ENCODE measurements at places on chromosomes 5 and 9.

DNA sequence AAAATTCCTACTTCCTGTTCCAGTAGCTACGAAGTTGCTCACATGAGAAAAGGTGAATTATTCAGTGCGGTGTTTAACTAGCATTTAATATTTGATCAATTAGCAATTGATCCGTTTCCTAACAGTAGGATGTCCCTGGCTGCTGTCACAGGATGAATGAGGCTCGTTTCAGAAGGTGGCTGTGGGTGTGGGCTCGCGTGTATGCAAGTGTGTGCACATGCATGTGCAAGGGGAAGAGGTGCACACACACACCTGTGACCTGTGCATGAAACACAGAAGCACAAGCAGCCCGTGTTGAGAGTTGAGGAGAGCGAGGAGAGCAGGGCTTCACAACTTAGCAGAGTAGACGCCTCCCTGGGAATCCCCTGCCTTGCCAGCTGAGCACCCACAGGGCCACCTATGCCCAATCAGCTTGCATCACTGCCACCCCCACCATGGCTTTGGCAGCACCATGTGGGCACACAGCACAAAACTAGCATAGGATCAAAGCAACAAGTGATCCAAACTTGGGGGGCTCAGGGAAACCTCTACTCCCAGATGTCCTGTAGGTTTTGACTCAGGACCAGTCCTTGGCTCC is 107.2 kb downstream of the C5orf15 start:
- DNase-seq, result no peak

- no peak for DNase-seq
Measured at GRCh38 chr9:87599901-87600610, 102.4 kb downstream of the DAPK1 start.

GRCh38 chr9:97504381-97505216 is 3.1 kb downstream of the TMOD1 start:
- DNase-seq, result peak; percentile 93

- DNase-seq, result no peak
Measured at GRCh38 chr9:114412048-114412683, 24.4 kb upstream of the AKNA start.

DNA sequence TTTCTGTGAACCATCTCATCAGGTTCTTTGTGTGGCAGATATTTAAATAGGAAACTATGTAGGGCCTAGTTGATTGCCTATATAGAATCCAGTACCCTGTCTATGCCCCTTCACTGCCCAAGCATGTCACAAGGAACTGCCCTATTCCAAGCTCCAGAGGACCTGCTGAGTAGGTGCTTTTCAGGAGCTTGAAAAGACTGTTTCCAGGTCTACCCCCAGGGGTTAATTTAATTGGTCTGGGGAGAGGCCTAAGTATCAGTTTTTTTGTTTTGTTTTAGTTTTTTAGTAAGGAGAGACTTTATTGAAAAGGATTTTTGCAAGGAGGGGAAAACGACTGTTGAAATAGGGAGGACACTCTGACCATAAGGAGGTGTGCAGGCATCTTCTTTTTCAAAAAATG is 43.3 kb downstream of the EXOSC2 start:
- DNase-seq, result no peak

DNA sequence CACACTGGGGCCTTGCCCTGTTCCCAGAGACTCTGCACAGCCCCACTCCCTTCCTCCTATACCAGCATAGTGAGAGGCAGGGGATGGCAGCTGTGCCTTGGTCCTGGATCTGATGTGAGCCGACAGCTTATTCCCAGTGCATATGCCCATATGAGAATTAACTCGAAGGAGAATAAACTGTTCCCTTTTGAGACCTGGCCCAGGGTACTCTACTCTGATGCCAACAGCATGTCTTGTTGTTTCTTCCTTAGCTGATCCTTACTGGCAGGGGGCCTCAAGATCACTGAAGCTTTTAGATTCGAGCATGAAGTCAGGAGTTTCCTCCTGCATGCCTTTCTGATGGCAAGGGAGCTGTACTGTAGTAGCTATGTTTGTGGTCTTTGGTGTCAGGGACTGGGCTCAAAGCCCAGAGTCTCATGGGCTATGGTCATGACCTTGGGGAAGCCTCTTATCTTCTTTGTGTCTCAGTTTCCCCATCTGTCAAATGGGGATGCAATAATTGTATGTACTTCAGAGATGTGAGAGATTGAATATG is 57.1 kb downstream of the DOCK2 start:
- no peak for DNase-seq

DNA sequence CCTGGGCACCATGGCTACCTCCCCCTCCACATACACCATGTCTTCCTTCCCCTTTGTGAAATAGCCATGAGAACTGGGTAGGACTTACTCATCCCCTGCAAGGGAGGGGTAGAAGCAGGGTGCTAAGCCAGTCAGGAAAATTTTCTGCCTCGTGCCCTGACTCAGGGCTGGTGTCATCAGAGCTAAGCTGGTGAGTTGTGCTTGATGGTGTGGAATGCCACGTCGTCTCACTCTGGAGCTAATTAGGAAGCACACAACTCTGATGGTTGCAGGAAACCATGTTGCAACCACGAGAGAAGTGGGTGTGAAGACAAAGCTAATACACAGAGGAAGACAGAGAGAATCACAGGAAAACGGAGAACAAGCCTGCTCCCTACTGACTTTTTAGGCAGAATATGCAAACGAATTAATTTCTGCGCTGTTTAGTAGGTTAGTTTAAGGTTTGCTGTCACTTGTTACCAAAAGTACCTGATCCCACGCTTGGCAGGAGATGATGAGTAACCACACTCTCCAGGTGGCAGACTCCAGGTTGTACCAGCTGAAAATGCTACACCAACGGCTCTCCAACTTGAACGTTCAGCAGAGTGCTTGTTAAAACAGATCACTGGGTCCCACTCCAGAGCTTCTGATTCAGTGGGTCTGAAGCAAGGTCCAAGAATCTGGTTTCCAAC is 54.5 kb downstream of the STK10 start:
- no peak for DNase-seq

- DNase-seq, result no peak
Measured at GRCh38 chr9:122228568-122229484, at the start of gene LHX6. Gene LHX6, minus strand, starts transcription at chr9:122228957. Its CDS starts 217 bp downstream, at chr9:122228740.

DNA sequence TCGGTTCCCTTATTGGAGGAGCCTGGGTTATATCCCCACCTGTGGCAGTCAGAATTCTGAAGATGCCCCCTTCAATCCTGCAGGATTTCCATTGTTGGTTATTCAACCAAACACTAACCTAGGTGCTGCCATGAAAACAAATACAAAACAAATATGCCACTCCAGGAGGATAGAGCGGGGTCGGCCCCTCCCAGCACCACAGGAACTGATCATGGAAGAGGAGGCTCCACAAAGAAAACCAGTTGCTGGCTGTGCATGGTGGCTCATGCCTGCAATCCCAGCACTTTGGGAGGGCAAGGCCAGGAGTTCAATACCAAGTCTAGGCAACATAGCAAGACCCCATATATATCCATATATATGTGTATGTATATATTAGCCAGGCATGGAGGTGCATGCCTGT is 13.2 kb upstream of the ADGRD2 start:
- DNase-seq, result no peak

DNA sequence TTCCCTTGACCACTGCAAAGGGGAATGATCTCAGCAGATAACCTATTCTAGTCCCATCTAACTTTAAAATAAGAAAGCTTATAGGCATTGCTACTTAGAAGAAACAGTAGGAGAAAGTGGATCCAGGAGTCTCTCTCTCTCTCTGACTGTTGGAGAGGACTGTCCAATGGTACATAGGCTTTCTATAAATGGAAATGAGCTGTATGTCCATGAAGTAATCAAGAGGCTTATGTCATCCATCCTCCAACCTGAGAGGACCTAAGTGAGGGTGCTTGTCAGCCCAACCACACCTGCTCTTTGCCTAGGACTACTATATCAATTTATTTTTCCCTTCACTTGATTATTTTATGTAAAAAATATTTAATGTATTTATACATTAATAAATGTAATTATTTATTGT is 172.3 kb downstream of the PAPPA start:
- DNase-seq, result no peak

DNA sequence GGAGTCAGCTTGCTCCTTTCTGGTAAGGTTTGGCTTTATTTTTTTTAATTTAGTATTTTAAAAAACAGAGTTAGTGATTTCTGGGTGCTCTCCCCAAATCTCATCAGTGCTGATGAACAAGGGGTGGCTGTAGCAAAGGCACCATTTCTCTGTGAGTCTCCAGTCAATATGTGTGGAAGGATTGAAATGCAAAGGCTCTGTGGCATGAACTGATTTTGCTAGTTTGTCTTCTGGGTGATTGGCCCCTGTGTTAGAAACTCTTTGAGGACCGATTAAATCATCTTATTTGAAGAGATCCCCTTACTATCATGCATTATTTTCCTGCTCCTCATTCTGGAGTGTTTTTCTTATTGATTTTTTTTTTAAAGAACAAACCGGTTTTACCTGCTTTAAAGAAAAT is 596 bp downstream of the TEK start:
- no peak for DNase-seq

DNA sequence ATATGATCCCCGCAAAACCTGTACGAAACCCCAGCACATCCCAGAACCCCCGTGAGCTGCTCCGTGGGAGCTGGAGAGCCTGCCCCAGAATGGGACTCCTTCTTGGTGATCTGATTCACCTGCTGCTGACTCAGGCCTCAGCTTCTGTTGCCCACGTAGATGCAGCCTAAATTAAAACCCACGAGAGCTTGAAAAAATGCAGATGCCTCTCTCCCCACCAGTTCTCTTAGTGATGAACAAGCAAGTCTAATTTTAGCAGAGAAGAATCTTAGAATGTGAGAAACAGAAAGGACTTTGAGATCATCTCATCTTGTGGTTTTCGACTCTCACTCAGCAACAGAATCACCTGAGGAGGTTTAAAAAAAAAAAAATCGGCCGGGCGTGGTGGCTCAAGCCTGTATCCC is 57.6 kb downstream of the TMOD1 start:
- DNase-seq, result no peak

- DNase-seq, result no peak
Measured at GRCh38 chr5:96173366-96173765, 211.7 kb upstream of the ELL2 start.

- DNase-seq, result no peak
Measured at GRCh38 chr5:105504-106070, 13.6 kb downstream of the PLEKHG4B start.

GRCh38 chr5:168382421-168382820 is 91.0 kb downstream of the WWC1 start:
- DNase-seq, result no peak

- DNase-seq, result no peak
Measured at GRCh38 chr5:21826884-21827283, 1026.3 kb downstream of the CDH12 start.

GRCh38 chr9:92968081-92968480 is 20.8 kb downstream of the FGD3 start:
- DNase-seq, result no peak

- DNase-seq, result peak; percentile 80
Measured at GRCh38 chr5:149447373-149448367, 68.6 kb upstream of the IL17B start.

GRCh38 chr5:149712439-149713147 is 17.5 kb upstream of the PPARGC1B start:
- DNase-seq, result no peak

DNA sequence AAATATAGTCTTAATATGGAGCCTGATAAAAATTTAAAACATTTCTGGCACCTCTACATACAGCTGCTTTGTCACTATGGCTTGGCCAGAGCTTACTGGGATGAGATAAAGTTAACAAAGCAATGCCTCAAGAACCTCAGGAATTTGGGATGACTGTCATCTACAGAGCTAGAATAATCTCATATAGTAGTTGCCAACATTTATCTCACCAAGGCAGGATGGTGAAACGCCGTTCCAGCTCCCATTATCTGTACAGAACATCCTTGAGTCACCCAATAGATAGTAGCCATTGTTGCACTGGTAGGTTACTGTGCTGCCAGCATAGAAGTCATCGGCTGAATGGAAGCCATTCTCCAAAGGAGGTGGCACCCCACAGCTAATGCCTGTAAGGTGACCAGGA is 94.6 kb upstream of the TXNDC8 start:
- no peak for DNase-seq

GRCh38 chr9:137157618-137158415 is 12.0 kb downstream of the LRRC26 start:
- DNase-seq, result no peak

DNA sequence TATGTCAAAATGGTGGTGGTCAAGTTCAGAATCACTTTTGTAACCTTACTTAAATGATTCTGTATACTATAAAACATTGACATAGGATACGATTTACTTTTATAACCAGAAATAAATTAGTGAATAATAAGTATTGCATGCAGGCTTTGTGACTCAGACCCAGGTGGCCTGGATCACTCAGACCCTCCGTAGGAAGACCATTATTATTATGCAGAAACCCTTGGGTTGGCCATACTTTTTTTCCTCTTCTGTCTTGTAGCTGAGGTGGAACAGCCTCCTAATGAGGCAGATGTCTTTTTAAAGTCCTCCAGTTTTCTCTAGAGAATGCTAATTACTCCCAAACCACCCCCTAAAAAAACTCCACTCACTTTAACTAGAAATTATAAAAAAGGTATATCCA is 121.9 kb downstream of the LPAR1 start:
- no peak for DNase-seq

GRCh38 chr9:105072476-105072875 is 144.5 kb upstream of the ABCA1 start:
- DNase-seq, result no peak

DNA sequence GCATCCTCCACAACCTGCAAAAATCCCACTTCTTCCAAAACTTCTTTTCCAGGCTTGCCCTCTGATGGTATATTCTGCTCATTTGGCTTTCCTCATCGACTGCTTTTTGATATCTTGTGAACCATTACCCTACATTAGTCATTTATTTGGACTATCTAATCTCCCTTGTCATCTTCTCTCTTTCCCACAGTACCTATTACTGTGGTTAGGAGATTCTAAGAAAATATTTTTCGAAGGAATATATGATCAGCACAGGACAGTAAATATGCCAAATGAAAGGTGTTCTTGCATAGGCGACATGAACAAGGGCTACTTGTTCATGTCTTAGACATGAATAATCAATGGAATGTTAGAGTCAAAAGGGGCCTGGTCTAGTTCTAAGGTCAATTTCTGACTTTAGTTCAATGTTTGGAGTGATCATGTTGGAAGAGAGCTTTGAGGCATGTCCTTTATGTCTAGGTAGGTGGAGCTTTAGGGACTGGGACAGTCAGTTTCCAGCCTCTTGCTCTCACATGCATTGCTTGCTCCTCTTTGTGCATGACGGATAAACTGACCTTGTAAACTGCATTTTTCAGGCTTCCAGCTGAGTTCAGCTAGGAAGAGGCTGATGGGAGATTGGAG is 243.4 kb upstream of the RPS23 start:
- no peak for DNase-seq

GRCh38 chr9:99411479-99412115 is 189.5 kb downstream of the SEC61B start:
- DNase-seq, result peak; percentile 98

- no peak for DNase-seq
Measured at GRCh38 chr5:4221048-4221447, 625.4 kb downstream of the IRX1 start.

GRCh38 chr5:103889500-103890209 is 327.1 kb upstream of the NUDT12 start:
- no peak for DNase-seq

GRCh38 chr5:96671441-96671840 is 9.3 kb downstream of the CAST start:
- no peak for DNase-seq

- no peak for DNase-seq
Measured at GRCh38 chr9:125461636-125462190, 200.1 kb downstream of the GAPVD1 start.
